RWPE1 (cell line): ENCODE measurements at places on chromosomes 4 and X.

GRCh38 chr4:147620315-147620714 lies 3.1 kb downstream of the TMEM184C start:
- no peak for DNase-seq

DNA sequence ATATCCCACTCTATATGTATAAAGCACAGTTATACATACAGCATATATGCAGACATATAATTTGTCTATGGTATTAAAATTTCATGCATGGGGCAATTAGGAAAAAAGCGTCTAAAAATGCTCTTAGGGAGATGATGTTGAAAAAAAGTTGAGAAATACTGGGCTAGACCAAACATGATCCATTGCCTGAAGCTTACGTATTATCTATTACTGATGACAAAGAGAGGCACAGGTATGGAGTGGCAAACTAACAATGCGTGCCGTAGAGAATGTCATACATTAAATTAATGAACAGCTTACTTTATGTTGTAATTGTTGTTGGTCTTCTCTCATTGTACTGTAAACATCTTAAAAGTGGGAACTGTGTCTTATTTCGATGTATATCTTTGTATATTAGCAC lies 13.9 kb downstream of the RHOH start:
- peak; percentile 51 for DNase-seq

DNA sequence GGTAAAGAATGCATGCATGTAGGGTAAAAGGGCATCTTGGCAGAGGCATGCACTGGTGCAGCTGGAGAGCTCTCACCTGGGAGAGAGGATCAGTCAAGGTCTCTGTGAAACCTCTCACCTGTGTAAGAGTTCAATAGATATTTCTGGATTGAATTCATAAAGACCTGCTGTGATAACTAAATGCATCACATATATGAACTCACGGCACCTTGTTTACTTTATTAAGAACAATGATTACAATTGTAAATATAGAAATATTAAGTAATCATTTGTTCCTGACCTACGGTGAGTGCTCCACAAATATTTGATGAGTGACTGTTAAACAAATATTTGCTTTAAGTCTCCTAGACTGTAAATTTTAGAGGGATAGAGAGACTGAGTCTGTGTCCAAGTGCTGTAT lies 85.9 kb upstream of the PAQR3 start:
- no peak for DNase-seq

DNA sequence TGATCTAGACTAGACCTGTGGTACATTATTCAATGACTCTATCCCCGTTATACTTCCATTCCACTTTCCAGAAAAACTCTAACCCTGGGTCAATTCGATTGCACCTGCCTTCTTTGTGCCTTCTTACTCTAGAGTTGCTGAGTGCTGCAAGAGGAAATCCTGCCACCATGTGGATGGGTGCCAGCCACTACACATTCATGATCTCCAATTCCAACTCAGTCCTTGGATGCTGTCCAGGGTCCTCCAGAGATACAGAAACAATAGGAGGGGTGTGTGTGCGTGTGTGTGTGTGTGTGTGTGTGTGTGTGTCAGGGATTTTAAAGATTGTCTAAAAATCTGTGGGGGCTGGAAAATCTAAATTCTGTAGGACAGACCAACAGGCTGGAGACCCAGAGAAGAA lies 42.9 kb upstream of the INTS6L start:
- peak; percentile 37 for DNase-seq

GRCh38 chrX:101091817-101092216 lies 6.2 kb upstream of the CENPI start:
- DNase-seq: no peak

- no peak for DNase-seq
These were observed 6.0 kb downstream of the SORBS2 start for GRCh38 chr4:185805979-185806378.

DNA sequence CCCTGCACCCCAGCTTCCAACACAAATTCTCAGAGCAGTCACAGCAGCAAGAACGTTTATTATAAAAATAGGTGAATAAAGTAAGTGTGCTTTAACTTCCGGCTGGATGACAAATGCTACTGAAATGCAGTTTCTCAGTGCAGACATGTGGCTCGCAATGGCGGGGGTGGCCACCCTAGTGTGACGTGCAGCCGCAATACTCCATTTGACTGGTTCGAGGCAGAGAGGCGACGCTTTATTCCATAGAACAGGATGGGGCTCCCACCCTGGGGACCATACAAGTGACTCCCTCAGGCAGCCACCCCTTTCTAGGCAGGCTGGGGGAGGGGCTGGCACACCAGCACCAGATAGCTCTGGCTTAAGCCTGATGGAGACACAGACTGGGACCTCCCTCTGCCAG lies 14.5 kb downstream of the TNIP2 start:
- no peak for DNase-seq

DNA sequence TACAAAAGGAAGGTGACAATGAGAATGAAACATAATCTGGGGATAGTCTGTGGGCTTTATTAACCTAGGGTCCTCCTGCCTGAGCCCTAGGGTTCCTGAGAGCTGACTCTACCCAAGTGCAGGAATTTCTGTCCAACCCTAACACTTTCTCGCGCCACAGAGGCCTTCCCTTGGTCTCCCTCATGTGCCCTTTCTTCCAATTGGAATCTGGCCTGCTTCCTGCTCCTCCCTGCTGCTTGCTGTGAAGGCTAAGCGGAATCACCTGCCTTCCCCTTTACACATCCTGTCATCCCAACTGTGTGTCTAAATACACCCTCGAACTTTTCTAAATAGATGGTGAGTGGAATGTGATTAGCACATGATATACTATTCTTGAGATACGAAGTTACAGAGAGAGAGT lies 5.9 kb downstream of the MAGEA11 start:
- no peak for DNase-seq

- no peak for DNase-seq
These were observed 96.8 kb upstream of the CXXC4 start for GRCh38 chr4:104591510-104591911.

DNA sequence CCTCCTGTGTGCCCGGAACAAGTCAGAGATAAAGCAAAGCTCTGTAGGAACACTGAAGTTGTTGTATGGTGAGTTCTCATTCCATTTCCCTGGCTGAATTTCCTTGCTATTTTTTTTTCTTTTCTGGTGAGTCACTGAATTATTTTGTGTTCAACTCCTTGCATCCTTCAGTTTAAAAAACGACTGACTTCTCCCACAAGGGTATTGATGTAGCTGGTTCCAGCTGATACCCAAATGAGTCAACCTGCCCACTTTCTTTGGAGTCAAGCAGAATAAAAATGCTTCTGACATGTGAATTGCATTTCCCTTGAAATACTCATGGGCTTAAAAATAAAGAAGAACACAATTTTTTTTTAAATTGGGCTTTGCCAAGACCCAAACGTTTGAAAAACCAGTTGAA lies 85.5 kb downstream of the SHOX start:
- no peak for DNase-seq

DNA sequence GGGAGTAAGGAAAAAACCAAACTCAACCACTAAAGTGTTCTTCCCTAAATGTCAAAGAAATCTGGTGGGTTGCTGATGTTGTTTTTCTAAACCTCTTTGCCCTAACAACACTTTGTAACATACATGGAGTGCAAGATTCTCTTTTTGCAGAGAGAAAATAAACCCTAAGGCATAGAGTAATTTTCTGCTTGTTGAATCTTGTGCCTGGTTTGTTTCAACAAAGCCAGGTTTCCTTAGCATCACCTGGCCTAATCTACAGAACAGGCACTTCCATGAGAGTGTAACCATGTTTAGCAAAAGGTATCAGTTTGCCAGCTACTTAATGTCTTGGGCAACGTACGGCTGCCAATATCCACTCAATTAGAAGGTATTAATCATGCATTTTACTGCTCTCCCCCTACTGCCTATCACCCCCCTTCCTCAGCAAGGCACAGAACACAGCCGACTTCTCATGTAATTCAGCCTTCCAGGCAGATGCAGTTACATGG lies 219.2 kb downstream of the MAML3 start:
- DNase-seq: no peak

GRCh38 chr4:3322059-3322550 lies 29.3 kb downstream of the RGS12 start:
- no peak for DNase-seq

GRCh38 chr4:95847908-95848460 lies 8.1 kb downstream of the PDHA2 start:
- DNase-seq: no peak

- no peak for DNase-seq
These were observed at the start of gene CC2D2A for GRCh38 chr4:15469402-15470127. TSS of gene CC2D2A (plus strand) at chr4:15469882. CDS start at chr4:15475933, 6,051 bp downstream.

GRCh38 chr4:2800691-2801596 lies 8.1 kb downstream of the SH3BP2 start:
- no peak for DNase-seq

- DNase-seq: peak; percentile 15
These were observed 542 bp downstream of the RNF150 start for GRCh38 chr4:141132709-141133145.

GRCh38 chr4:77788990-77789389 lies 30.2 kb downstream of the CNOT6L start:
- DNase-seq: no peak

DNA sequence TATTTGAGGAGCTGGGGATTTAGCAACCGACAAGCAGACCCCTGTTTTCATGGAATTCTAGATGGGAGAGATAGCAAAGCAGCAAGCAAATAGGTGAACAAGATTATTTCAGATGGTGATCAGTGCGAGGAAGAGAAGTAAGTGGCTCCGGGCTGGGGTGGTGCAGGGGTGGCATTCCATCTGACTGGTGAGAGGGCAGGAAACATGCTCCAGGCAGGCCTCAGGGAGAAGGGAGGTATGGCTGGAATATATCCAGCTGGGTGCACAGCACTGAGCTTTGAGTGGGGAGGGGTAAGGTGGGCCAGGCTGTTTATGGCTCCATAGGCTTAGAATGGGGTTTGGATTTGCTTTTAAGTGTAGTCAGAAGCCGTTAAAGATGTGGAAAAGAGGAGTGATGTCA lies 21.2 kb downstream of the PTTG2 start:
- no peak for DNase-seq

DNA sequence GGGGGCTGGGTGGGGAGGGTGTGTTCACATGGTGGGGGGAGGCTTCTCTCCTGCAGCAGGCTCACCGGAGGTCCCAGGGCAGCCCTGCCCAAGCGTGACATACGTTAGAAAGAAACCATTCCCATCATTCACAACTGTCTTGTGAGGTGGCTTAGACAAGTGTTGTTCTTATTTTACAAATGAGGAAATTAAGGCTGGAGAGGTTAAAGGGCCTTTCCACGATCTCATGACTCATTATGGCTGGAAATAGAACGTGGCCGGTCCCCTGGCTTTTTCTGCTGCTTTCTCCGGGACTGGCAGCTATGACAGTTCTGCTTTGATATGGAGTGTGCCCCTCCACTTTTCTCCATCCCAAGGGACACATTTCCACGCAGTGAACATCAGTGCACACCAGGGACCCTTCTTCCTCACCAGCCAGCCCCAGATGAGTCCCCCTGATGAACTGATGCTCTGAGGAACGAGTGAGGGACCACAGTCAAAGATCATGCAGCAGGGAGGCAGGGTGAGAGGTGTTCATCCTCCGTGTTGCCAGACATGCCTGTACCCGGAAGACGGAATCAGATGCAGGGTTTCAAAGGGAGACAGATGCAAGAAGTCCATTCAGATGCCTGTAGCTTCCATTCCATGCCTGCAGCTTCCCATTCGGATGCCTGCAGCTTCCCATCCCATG lies 64.0 kb upstream of the ACSL1 start:
- DNase-seq: no peak

DNA sequence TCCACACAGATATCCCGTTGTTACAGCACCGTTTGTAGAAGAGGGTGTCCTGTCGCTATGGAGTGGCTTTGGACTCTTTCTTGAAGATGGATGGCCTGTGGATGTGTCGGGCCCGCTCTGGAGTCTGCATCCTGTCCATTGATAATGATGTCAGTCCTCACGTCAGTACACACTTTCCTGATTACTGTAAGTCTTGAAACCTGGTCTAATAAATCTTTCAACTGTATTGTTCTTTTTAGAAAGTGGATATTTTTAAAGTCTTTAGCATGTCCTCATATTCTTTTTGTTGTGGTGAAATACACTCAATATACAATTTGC lies 14.9 kb downstream of the MSANTD1 start:
- no peak for DNase-seq

DNA sequence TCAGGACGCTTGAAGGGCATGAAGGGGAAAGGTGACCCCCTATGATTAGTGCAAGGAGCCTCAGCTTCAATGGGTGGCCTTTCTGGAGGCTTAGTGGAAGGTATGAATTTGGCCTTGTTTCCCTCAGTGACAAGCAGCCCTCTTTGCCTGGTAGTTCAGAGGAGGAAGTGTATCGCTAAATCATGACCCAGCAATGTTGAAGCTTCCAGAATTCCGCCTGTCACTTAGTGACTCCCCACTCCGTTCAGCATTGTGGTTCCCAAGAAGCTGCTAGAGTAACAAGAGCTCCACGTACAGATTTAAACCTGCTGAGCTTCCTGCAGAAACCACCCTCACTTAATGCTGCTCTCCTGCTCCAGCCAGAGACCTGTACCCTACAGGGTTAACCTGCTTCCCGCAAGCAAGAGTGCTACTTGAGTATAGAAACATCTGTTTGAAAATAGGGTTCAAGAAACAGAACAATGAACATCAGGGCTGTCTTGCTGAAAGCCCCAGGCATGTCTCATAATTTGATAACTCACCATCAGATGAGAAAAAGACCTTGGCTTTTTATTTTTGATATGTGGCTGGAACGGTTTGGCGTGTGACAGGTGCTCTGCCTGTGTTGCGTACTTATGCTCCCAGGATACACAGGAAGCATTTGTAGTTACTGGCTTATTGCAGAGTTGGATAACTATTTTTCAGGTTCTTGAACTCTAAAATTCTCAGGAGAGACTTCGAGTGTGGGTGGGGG lies 105.2 kb downstream of the UCHL1 start:
- no peak for DNase-seq

DNA sequence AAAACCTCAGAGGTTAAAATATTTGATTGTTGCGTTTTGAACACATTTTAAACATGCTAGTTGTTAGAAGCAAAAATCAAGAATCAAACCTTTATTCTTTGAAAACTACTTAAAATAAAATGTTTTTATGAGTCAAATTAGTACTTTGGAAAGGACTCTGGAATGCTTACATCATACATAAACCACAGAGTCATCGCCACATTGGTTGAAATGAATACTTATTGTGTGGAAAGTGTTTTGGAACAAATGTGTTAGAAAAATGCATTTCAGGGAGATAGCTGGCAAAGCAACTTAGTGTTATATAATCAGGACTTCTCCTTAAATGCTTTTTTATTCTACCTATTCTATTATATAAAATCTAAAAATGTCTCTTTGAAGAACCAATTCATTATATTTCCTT lies 49.4 kb upstream of the CAMK2D start:
- no peak for DNase-seq

DNA sequence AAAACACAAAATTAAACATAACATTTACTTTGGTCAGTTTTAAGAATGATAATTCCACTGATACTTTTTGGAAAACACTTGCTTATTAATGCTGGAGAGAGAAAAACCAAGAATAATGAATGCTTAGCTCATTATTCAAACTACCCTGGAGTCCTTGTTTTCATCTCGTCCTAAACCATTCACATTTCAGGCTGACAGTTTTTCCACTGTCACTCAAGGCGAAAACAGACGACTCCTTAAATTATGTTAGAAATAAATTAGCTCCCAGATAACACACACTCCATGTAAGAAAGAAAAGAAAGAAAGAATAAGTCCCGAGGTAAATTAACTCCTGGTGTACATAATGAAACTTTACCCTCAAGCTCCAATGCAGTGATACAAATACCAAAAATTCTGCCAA lies 33.5 kb downstream of the TLR10 start:
- no peak for DNase-seq
